ENCODE measurements at places on chromosomes 1 and 21.

DNA sequence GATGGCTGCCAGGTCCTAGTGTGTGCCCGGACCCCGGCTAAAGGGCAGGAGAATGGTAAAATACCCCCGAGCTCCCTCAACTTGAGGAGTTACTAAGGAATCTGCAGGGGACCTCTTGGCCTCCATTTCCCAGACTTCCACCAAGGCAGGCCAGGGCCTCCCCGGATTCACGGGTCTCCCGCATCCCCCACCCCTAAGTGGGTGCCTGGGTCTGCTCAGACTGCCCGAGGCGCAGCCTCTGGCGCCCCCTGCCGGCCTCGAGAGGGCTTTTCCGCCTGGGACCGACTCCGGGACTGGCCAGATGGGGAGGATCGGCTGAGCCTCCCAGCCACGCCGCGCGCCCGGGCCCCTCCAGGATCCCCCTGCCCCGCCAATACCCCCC is 1.7 kb downstream of the PLEKHG5 start:
- DNase-seq: no peak

- no peak for DNase-seq
These were observed 218.7 kb downstream of the PATJ start for GRCh38 chr1:61961009-61961408.

DNA sequence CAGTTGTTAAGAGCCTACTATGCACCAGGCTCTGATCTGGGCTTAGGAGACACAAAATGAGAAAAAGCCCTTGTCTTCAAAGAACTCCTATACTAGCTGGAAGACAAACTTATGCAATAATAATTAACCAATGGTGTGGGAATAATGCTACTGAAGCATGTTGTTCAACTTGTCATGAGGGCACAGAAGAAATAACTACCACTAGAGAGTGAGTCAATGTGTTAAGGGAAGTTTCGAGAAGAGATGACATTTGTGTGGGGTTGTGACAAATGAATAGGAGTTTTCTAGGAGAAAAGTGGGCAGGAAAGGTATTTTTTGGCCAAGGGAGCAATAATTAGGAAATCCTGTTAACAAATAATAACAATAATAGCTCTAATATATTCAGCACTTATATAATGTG is 205.0 kb downstream of the PDE4B start:
- no peak for DNase-seq

- no peak for DNase-seq
These were observed 37.3 kb upstream of the ZRANB2 start for GRCh38 chr1:71118086-71118485.

GRCh38 chr1:34983700-34984355 is 1.3 kb downstream of the TMEM35B start:
- no peak for DNase-seq

DNA sequence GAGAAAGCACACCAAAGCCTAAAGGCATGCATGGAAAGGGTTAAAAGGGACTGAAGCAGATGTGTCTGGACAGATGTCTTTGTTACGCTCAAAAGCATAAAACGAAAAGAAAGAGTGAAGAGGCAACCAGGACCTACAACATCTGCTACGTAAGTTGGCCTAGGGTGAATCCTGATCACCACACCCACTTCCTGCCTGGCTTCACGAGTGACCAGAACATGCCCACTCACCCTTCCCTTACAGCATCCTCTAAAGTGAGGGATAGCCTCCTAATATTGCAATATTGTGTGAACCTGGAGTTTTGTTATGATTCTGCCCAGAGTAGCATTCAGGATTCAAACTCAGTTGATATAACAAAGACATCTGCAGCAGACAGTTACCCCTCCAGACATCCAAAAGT is 10.6 kb upstream of the OLIG2 start:
- no peak for DNase-seq

GRCh38 chr1:63611231-63611630 is 18.0 kb downstream of the PGM1 start:
- DNase-seq: no peak

GRCh38 chr1:28737307-28738132 is 780 bp downstream of the YTHDF2 start:
- DNase-seq: no peak

DNA sequence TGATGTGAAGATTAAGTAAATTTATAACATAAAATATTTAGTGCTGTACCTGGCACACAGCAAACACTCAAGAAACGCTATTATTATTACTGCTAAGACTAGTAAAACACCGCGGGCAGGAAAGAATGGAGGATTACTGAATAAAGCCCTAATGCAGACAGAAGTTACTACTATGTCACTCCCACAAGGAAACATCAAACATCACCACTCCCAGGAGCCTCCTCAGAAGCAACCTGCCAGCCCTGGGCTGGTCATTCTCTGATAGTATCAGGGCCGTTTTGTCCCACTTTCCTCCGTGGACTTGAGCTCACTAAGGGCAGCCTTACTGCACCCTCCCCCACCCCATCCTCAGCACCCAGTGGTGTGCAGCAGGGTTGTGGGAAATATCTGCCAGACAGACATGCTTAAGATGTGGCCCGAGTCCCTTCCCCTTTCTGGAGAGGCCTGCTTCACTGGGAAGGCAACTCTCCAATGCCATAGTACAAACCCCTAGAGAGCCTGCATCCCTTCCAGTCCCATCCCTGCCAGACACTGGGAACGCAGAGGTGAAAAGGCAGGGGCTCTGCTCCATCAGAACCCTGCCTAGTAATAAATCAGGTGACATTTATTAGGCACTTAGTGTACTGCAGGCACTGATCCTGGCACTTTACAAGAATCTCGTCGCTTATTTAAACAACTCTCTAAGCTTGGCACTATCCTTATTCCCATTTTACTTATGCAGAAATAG is 41.7 kb upstream of the ECE1 start:
- DNase-seq: no peak

- no peak for DNase-seq
These were observed 81.5 kb downstream of the SCMH1 start for GRCh38 chr1:41160498-41161110.

DNA sequence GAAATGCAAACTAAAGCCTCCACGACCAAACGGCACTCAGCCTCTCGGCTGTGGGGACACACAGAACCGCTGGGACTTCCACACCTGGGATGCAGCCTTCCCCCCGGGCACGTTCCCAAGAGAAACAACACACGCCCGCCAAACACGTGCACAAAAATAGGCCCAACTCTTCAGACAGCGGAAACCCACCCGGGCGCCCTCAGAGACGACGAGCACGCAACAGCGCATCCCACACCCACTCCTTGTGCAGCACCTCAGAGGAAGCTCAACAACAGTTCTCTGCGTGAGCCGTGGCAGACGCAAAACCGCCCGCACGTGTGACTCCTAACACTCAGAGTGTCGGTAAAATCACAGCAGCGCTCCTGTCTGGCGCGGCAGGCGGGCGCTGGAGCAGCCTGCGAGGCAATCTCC is 5.3 kb downstream of the C1orf159 start:
- no peak for DNase-seq

- DNase-seq: no peak
These were observed 5.2 kb downstream of the H6PD start for GRCh38 chr1:9239622-9240401.

GRCh38 chr1:98388441-98388840 is 273.1 kb upstream of the SNX7 start:
- DNase-seq: no peak

Data from Panc1 (cell line).